ENCODE measurements at places on chromosomes 11 and 22.

- no peak for DNase-seq
These were observed 309.8 kb downstream of the TTC28 start for GRCh38 chr22:28369854-28370253.

DNA sequence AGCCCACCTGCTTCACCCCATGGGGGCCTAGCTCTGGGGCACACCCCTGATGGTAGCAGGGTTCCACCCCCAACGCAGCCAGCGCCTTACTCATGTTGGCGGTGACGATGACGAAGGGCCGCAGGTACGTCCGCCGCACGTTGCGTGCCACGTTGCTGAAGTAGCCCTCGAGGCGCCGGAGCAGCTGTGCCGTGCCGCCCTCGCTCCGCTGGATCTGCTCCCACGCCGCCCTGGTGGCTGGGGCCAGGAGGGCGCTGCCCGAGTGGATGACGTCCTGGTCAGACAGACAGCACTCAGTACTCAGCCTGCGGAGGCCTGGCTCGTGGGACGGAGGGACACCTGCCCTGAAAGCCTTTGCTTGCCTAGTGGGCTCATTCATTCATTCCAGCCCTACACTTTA, 50.8 kb downstream of the TRMU start:
- DNase-seq, result no peak

- no peak for DNase-seq
These were observed 1126.2 kb downstream of the BRD1 start for GRCh38 chr22:48701296-48702030.

GRCh38 chr11:59923813-59924212, 14.4 kb upstream of the OOSP1 start:
- DNase-seq, result no peak

GRCh38 chr11:132874638-132875037, 657.7 kb downstream of the OPCML start:
- peak; percentile 46 for DNase-seq

GRCh38 chr22:49638788-49639187, 188.9 kb downstream of the BRD1 start:
- DNase-seq, result no peak

DNA sequence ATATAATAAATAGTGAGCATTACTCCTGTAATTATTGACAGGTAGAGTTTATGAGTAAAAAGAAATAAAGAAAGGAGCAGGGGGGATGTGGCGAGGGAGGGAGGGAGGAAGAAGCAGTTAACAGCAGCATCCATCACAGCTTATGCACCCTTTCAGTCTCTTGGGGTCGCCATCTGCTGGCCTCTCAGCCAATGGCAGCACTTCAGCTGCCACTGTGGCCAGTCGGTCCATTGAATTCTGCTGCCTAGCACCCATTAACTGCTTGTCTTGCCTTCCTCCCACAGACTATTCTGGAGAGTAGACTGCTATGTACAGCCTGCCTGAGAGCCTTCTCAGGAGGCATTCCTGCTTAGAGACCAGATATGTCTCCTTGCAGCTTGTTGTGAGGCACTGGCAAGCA, 388.3 kb downstream of the TENM4 start:
- DNase-seq, result peak; percentile 18

GRCh38 chr11:20715464-20715863, 46.1 kb downstream of the NELL1 start:
- DNase-seq, result no peak

DNA sequence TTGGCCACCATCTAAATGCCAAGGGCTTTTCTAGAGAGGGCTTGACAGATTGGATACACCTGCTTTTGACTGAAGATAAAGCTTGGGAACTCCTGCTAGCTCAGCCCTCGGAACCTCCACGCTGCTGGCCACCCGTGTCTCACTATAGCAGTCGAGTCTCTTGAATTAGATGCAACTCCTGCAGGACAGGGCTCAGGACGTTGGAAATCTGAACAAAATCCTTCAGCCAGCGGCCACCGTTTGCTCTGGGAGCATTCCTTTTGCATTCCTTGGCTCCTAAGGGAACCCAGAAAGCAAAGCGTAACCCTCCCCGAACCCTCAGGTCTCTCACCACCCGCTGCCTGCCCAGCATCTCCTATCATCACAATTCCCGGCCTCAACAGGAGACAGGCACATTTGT, 77.8 kb downstream of the GRIK4 start:
- DNase-seq, result no peak

GRCh38 chr11:36617543-36618362, 19.7 kb upstream of the RAG2 start:
- DNase-seq, result no peak

DNA sequence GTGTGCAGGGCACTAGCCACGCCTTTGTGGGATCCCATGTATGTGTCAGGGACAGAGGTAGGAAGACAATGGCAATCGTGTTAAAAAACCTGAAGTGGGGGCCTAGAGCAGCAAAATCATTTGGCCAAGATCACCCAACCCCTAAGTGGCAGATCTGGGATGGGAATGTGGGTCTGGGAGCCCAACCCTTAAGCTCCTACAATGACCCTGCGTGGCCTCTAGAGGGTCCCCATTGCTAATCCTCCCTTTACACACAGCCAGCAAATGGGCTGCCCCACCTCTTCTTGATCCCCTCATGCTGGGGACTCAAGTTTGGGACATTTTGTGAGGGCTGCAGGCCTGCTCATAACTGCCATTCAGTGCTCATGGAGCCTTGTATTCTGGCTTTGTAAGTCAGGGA, 73.2 kb upstream of the SUSD2 start:
- DNase-seq, result no peak

GRCh38 chr11:856397-856796, 13.7 kb downstream of the TSPAN4 start:
- DNase-seq, result no peak

- peak; percentile 39 for DNase-seq
These were observed 15.5 kb upstream of the RAC2 start for GRCh38 chr22:37259540-37260029.

DNA sequence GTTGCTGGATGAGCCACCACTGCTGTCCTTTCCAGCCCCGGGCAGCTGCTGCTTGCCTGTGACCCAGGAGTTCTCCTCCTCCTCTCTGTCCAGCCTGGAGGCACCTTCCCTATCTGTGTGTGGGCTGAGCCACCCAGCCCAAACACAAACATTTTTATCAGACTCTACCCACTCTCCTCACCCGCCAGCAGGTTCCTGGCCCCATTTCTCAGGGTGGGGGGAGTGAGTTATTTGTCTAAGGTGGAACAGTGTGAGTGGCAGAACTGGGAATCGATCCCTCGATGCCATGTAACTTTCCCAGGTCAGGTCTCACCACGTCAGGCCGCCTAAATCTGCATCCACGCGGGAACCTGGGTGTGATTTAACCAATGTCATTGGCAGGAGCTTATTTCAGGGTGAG, 20.8 kb upstream of the SMIM38 start:
- DNase-seq, result no peak

- peak; percentile 83 for DNase-seq
These were observed 13.3 kb downstream of the CREB3L1 start for GRCh38 chr11:46290598-46291309.

GRCh38 chr11:68963779-68964178, 17.0 kb downstream of the MRGPRD start:
- peak; percentile 5 for DNase-seq

- peak; percentile 58 for DNase-seq
These were observed 11.7 kb downstream of the APIP start for GRCh38 chr11:34904421-34904955.

DNA sequence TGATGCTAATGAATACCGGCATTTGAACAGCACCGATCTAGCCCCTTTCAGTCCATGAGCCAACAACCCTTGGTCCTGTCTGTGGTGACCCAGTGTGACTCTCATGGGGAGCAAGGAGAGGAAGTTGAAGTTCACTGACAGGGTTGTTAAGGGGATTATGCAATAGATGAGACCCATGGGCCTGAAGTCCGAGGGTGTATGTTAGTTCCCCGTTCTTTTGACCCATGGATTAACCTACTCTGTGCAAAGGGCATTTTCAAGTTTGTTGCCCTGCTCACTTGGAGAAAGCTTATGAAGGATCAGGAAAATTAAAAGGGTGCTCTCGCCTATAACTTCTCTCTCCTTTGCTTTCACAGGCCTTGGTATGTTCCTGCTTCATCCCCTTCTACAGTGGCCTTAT, 4.9 kb downstream of the PNPLA3 start:
- no peak for DNase-seq

DNA sequence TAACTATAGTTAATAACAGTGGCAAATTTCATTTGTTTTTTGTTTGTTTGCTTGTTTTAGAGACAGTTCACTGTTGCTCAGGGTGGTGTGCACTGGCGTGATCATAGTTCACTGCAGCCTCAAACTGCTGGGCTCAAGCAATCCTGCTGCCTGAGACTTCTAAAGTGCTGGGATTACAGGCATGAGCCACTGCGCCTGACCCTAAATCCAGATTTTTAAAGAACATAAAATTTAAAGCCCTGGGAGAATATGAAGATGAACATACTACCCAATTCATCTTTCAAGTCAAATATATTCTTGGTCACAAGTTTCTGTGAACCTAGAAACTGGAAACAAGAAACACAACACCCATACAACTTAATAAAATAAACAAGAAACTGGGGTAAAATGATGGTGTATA, 28.1 kb downstream of the RRAS2 start:
- DNase-seq, result no peak

DNA sequence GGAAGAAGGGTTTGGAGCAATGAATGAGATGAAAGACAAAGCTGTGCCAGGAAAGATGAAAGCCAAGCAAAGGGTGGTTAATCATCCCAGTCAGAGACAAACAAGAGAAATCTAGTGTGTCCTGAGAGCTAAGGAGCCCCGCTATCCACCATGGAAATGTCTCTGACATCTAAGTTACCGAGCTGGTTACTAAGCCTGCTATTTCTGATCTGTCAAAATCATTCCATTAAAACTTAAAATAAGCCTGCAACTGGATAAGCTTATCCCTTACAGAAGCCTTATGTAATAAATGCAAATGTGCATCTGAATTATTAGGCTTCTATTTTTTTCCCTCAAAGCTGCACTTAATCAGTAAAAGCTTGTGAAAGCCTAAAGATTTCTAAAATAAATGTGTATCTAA, 22.1 kb upstream of the SESN3 start:
- no peak for DNase-seq

GRCh38 chr11:127006311-127006710, 5.7 kb upstream of the KIRREL3 start:
- peak; percentile 6 for DNase-seq

DNA sequence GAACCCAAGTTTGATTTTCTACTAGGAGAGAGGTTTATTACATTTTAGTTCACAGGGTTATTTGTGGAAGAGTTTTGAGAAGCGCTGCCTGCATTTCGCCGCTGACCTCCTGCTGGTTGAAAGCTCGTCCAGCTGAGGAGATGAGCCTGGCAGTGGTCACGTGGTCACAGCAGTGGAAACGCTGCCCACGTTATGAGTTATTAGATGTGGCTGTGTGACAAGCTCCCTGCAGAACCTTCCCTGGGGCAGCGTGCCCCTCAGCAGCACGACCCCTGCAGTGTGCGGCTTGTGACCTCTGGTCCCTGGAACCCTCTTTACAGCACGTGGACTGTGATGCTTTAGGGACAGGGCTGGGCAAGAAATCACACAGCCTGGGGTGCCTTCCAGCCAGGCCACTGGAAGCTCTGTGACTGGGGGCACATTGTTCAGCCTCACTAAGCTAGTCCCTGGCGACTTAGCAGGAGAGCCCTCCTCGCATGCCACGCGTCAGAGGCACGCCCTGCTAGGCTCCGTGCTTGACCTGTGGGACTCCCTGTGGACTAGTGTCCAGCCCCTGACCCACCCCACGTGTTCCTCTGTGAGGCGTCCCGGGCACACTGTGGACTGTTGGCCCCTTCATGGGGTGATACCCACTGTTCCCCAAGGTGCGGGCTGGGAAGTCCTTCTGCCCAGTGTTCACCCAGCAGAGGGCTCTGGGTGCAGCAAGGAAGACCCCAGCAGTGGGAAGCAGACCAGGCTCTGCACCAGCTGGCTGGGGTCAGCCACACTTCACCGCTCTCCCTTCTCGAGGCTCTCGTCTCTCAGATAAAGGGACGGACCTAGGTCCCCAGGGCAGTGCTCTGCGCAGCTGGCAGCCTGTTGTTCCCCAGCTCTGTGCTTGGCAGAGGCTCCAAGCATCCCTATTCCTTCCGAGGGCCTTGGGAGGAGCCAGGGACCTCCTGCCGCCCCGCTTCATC, 349.5 kb downstream of the TBC1D22A start:
- no peak for DNase-seq

DNA sequence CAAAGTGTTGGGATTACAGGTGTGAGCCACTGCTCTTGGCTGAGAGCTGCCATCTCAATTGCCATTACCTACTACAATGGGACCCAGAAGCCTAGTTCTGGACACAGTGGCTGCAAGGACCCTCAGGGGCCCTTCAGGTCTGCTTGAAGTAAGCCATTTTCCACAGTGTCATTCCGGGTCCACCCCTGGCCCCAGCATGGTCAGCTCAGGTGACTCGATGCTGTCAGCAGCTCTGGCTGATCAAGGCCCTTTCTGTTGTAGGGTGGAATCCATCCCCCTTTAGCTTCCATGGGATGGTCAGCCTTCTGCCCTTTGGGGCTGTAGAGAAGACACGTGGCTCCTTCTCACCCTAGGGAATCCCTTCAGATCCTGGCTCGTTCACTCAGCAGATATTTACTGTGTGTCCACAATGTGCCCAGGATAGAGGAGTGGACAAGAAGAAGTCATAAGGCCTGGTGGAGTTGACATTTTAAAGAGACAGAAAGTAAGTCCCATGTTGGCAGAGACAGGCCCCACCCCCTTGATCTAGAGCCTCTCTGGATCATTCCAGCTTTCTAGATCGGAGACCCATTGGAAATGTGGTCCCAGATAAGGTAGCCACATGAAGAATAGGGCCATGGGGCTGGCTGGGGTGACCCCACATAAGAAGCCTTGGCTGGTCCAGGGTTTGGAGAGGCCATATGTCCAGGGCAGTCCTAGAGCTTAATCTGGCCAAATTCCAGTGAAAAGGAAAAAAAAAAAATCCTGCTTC, 15.1 kb upstream of the KAT5 start:
- DNase-seq, result no peak

DNA sequence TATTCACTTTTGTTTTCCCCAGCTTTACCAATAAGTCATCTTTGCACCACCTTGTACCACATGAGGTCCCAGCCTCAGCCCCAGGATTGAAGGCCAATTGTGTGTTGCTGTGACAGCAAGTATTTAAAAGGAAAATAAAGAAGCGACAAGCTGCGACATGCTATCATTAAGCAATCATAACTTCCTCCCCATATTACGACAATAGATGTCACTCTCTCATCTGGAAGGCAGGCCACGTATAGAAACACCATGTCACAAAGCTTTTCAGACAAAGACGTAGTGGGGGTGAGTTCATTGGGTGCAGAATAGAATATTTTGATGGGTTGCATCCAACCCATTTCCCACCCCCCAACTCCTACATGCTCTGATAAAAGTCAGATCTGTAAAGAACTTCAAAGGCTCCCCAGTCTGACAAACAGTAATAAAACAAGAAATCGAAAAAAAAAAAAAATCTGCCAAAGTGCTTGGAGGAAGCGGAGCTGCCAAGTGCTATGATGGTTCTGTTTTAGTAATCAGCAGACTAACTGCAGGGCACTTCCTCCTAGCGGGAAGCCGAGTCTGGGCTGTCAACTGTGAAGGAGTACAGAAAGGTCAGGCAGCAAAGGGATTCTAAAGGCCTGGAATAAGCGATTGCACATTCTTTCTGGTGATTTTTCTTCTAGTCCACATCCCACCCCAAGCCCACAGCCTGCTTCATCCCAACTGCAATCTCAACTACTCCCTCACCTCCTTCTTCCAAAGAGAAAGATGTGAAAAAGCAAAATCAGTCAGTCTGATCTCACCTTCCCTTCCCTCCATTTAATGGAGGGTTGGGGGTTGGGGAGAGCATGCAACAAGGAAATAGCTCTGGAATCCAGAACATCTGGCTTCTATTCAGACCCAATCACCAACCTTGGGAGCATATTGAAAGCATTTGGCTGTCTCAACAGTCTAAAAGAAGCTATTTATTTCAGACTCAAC, 131.4 kb upstream of the UBASH3B start:
- peak; percentile 39 for DNase-seq

- DNase-seq, result peak; percentile 91
These were observed at the start of gene APOL2 for GRCh38 chr22:36239401-36240171. APOL2 (minus strand) TSS chr22:36239527; CDS start chr22:36233162, 6,365 bp downstream.
